Neural crest cell (in vitro differentiated cells): ENCODE measurements at places on chromosomes 11 and 22. TPM values are rescaled to one million over a fixed set of nuclear protein-coding genes. Genes with fewer than 3 reads are reported as not detected.

DNA sequence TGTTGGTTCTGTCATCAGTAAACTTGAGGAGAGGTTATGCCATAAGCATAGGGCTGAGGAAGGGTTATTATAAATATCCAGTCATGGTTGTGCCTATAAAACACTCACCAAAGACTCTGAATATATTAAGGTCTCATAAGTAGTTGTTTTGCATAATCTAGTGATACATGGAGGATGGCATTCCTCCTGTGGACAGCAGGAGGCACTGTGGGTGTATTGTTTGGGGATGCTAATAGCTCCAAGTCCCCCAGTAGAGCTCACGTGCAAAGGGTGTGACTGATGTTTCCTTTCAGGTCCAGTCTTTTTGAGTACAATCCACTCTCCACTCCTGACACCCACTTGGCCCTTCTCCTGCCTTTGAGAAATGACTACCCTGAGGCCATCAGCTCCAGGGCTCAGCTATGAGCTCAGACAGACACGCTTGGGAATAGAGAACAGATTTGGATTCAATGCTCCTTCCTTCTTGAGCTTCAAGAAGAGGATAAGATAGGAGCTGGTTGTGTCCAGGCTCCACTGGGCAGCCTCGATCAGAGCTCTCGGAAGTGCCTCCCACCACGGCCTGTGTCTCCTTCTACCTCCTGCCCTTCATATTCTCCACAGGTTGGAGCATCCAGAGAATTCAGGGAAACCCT, 85.2 kb upstream of the IGLL5 start:
- no peak for DNase-seq

DNA sequence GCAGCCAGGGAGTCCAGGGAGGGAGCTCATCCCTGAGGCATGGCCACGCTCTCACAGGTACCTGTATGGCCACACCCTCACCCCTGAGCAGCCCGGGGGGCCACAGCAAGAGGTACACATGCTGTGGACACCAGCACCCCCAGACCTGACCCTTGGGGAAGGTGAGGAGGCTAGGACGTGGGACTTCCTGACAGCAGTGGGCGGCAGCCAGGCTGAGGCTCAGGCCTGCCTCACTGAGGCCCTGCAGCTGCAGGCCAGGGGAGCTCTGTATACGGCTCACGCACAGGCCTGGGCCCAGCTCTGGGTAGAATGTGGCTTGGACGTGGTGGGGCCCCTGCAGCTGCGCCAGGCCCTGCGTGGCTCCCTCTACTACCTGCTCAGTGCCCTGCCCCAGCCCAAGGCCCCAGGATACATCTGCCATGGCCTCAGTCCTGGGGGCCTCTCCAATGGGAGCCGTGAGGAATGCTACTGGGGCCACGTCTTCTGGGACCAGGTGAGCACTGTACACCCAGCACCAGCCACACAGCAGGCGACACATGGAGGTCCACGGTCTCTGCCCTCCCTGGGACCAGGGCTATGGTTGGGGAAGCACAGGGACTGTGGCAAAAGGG, 1.8 kb downstream of the PGGHG start:
- no peak for DNase-seq

DNA sequence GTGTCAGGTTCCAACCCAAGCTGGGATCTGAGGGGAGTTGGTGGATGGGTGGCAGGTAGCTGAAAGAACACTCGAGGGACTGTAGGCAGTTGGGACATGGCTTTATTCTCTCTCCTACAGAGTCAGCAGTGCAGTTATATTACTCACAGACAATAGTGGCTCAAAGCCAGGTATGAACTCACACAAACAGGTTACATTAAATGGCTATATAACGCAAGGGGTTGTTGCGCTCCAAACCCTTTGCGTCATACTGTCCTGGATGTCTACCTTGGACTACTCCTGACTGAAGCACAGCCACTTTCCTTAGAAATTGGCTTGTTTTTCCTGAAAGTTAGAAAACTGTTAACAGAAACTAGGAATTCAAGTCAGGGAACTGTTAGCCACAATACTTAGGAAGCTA, 66.4 kb upstream of the OR4B1 start:
- DNase-seq, result no peak

DNA sequence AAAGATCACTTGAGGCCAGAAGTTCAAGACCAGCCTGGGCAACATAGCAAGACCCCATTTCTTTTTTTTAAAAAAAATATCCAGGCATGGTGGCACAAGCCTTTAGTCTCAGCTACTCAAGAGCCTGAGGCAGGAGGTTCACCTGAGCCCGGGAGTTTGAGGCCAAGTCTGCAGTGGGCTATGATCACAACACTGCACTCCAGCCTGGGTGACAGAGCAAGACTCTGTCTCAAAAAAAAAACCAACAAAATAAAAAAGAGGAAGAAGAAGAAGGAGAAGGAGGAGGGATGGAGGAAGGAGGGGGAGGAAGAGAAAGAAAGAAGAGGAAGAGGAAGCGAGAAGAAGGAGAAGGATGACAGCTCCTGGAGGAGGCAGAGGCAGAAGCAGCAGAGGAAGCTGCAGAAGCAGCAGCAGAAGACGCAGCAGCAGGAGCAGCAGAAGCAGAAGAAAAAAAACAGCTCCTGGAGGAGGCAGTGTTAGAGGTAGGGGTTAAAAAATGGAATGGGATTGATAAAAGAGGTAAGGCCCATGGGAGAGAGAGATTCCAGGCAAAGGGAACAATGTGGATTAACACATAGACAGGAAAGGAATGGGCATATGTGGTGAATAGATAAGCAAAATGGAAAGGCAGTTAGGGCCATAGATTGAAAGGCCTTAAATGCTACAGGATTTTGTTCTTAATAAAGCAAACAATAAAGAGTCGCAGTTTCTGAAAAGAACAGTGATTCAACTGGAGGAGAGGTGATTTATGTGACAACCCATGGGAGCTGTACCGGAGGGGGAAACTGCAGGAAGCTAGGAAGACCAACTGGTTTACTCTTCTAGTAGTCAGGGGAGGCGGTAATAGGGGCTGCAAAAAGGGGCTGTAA, 10.9 kb downstream of the PRCP start:
- no peak for DNase-seq

DNA sequence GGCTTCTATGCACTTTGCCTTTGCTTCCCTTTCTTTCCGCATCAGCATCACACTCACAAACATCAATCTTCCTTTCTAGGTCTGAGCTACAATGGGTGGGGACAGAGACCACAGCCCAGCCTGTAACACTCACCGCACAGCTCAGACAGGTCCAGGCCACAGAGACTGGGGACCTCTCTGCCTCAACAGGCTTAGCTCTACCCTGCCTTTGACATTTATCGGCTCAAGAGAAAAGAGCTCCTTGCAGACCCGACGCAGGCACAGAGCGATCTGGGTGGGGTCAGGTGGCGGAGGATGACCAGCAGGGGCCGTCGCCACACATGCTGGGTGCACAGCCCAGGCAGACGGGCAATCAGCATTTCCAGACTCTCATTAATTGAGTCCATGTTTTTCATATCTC, 837.3 kb downstream of the TBC1D22A start:
- DNase-seq, result no peak

DNA sequence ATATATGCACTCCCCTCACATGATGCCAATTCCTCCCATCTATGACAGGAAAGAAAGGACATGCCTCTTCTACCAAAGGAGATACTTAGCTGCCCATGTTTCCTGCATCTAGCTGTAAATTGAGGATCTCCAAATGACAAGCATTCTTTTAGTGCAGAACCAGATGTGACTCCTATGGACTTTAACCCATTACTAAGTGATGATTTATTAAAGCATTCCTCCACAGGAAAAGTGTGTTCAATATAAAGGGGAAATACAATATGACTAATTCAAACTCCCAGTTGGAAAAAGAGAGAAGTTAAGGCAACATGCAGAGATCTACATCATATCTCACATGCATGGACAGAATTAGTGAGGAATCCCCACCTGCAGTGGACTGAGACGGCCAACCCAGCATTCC, 221.3 kb downstream of the FAM76B start:
- DNase-seq, result no peak

DNA sequence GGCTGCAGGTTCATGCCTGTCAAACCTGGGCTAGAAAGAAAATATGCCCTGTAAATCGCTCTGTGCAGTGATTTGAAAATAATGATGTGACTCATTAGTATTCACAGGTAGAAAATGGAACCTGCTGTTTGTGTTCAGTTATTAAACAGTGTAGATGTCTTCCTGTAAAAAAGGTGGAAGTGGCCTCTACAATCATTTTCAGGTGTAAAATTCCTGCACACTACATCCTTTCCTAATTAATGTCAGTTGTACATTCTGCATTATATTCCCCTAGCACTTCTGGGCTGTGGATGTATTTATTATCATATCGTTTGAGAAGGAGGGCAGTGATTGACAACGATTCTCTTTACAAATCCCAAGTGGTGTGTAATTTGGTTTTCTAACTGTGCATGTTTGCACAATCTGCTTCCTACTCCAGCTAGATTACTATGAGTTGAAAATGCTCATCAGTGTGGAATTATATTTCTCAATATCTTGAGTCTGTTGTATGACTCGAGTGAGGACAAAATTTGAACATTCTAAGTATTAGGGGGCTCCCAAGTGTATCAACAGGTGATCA, 454.0 kb upstream of the DDI1 start:
- no peak for DNase-seq

DNA sequence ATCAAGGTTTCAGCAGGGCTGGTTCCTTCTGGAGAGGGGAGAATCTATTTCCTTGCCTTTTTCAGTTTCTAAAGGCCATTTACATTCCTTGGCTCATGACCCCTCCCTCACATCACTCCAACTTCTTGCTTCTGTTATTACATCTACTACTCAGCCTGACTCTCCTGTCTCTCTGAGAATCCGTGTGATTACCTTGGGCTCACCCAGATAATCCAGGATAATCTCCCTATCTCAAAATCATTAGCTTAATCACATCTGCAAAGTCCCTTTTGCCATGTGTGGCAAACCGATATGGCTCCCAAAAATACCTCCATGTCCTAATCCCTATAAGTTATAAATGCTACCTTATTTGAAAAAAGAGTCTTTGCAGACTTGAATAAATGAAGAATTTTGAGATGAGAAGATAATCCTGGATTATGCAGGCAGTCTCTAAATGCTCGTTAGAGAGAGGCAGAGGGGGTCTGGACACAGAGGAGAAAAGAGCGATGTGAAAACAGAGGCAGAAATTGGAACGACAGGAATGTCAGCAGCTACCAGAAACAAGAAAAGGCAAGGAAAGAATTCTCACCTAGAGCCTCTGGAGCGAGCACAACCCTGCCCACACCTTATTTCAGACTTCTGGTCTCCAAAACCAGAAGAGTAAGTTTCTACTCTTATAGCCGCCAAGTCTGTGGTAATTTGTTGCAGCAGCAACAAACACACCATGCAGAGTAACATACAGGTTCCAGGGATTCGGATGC, 23.6 kb upstream of the ARHGAP32 start:
- DNase-seq, result no peak

DNA sequence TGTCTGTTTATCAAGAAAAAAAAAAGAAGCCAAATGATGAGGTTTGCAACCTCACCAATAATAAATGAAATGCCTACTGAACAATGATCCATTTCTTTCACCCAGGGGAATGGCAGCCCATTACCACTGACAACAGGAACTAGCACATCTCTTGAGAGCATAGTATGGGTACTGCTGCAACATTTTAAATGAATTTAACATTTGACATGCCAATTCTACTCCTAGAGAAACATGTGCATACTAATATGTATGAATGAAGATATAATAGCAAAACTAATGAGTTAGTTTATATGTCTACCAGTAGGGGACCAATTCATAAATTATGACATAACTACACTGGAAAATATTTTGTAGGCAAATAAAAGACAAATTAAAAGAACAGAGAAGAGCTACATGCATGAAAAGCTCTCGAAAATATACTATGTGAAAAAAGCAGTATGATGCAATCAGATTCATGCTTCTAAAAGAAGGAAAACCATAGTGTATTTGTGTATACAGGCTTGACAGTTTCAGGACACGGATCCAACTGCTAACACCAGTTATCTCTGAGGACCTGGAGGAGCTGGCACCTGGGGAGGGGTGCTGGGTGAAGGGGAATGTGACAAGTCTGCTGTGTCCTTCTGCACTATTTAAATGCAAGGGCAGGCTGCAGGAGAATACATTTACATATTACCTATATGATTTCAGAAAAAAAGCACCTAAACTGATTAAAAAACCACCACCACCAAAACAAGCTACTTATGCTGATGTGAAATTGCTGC, 6.9 kb downstream of the SMCO4 start:
- DNase-seq, result no peak

FGF3 gene
- not detected in 2 replicates for total RNA-seq

OR52A1 gene
- not detected in 2 replicates for total RNA-seq

CDC42BPG gene
- total RNA-seq, result 3.0 and 3.5 TPM in 2 replicates

OSBP gene
- total RNA-seq, result 30.0 and 30.5 TPM in 2 replicates

OR8D2 gene
- not detected in 2 replicates for total RNA-seq
